ENCODE measurements at places on chromosomes 11 and 22. TPM values are rescaled to one million over a fixed set of nuclear protein-coding genes. Genes with fewer than 3 reads are reported as not detected.

Gene MRGPRX3
- not detected for total RNA-seq

Gene APOA1
- total RNA-seq, result not detected

Gene CST6
- not detected for total RNA-seq

Gene FGF19
- not detected for total RNA-seq

Gene APOA4
- not detected for total RNA-seq

Gene GPHA2
- total RNA-seq, result not detected

Gene MS4A6E
- total RNA-seq, result 144 TPM

Gene ROM1
- 2.2 TPM for total RNA-seq

Gene APOL1
- total RNA-seq, result 53.5 TPM

Gene SPON1
- total RNA-seq, result 131 TPM

Gene TMEM151A
- total RNA-seq, result not detected

Data from subcutaneous adipose tissue (tissue), 4 donors.